ENCODE measurements at places on chromosomes 7 and 10.
A peak's percentile ranks its signal among the peaks of the same experiment; 100 is the strongest.

DNA sequence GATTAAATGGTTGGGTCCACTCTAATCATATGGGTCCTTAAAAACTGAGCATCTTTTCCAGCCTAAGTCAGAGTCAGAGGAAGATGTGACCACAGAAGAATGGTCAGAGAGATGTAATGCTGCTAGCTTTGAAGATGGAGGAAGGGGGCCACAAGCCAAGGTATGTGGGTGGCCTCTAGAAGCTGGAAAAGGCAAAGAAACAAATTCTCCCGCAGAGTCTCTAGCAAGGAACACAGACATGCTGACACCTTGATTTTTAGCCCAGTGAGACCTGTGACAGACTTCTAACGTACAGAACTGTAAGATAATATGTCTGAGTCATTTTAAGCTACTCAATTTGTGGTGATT, 1.5 kb upstream of the EXOC6 start:
- no peak for DNase-seq

DNA sequence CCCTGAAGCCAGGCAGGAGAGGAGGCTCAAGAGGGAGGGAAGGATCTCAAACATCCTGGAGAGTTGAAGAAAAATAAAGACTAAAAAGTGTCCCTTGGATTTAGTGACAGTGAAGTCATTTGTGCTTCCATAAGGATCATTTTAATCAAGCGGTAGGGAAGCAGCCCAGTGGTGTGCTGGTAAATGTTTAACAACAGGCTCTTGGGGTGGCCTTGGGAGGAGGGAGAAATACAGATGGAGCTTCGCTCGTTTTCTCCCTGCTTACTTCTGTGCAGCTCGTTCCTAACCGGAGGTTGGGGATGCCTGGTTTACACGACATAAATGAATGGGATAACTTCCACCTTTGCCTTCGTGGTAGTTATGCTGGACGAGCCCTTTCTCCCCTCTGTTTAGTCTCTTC, 140.0 kb downstream of the CAMK1D start:
- DNase-seq: no peak

GRCh38 chr10:62085404-62085803, 183.2 kb downstream of the RTKN2 start:
- DNase-seq: no peak

- no peak for DNase-seq
Measured at GRCh38 chr10:28714401-28715053, 37.2 kb downstream of the BAMBI start.

GRCh38 chr7:63070696-63071095, 928.0 kb upstream of the ZNF722 start:
- DNase-seq: no peak

GRCh38 chr10:16752099-16752498, 65.1 kb downstream of the RSU1 start:
- DNase-seq: no peak

DNA sequence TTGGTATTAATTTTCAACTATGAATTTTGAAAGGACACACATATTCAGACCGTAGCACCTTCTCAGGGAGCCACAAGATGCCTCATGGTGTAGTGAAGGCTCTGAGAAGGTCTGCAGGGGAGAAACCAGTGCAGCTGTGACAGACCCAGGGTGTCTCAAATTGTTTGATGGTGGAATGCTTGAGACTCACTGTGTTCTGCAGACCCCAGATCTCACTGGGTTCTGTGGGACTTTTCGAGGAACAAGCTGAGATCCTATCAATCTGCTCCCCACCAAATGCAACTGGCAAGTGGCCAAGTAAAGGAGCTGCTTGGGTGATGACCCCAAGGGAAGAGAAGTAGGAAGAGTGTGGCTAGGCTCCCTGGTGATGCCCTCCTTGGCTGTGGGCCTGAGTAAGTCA, 130.5 kb upstream of the UNC5B start:
- DNase-seq: no peak

DNA sequence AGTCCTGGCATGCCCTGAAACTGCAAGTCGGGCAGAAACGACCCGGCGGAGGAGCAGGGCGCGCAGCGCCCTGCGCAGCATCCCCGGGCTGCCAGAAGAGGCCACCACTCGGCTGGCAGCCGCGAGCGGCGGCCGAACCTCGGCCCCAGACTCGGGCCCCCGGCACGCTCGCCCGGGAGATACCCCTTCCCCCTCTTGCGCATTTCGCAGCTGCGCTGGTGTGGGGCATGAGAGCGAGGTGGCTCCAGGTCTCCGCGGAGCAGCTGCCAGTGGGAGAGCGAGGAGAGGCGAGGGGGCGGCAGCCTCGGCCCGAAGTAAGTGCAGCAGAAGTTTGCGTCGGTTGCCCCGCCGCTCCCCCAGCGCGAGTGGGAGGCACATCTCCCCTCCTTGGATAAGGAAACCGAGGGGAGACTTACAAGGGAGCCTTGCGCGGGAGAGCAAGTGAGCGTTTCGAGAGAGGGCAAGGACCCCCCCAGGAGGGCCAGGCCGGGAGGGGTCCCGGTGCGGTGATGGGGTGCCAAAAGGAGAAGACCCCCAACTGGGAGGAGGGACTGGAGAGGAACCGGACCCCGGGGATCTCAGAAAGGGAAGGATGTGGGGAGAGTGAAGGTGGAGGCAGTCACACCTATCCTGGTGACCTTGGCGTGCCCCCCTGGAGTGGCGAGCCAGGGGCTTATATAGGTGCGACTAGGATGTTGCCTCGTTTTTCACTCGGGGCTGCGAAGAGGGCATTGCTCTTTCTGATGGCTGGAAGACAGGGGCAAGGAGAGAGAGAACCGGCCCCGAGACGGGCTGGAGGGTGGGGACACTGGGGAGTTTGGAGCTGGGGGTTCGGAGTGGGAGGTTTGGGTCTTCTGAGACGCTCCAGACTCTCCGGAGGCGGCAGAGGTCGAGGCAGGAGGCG, 256.3 kb downstream of the OTUD1 start:
- no peak for DNase-seq

- no peak for DNase-seq
Measured at GRCh38 chr7:50648570-50649169, 83.5 kb upstream of the DDC start.

DNA sequence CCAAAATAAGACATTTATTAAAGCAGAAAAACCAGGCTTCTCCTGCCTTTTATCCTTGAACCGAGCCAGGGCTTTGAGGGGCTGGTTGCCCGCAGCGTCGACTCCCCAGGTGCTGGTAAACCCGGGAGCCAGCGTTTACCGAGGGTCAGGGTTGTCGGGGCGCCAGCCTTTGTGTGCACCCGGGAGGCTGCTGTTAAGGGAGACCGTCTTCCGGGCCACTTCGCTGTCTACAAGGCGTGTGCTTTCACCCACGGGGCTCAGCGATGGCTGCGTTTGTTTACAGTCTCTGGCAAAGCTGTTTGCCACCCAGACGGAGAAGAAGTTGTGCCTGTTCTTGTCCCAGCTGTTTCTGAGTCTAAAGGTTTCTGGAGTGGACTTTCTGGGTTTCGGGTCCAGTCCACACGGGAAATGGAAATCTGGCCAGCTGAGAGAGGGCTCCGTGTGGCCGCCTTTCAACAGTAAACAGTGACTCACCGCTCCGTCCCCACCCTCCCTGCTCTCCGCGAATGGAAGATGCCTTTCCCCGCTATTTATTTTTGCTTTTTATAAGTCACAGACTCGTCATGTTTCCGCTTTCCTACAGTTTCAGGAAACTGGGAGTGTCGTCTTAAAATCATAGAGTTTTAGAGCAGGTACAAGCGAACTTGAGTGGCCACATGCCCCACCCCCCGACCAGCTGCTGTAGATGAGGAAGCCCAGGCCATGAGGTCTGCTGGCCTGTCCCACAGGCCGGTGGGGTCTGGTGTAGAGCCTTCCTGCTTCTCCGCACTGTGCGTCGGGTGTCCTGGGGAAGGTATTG, 2.2 kb downstream of the MAFK start:
- DNase-seq: peak; percentile 89

- DNase-seq: peak; percentile 85
Measured at GRCh38 chr10:60816628-60817397, 38.5 kb downstream of the CDK1 start.

GRCh38 chr10:15725603-15726002, 5.9 kb upstream of the ITGA8 start:
- DNase-seq: peak; percentile 63

DNA sequence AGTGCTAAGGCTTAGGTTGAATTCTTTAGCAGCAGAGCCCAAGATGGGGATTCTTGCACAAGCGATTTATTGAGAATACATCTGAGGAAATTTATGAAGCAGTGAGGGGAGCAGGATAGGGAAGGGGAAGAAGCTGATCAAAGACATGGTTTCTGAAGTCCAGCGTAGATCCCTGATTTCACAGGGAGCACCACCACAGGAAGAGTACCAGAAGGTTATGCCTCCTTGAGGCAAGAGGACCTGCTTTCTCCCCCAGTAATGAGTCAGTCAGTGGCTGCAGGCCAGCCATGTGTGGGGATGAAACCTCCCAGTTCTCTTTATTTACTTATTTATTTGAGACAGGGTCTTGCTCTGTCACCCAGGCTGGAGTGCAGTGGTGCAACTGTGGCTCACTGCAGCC, 35.0 kb upstream of the CBLL1 start:
- no peak for DNase-seq

DNA sequence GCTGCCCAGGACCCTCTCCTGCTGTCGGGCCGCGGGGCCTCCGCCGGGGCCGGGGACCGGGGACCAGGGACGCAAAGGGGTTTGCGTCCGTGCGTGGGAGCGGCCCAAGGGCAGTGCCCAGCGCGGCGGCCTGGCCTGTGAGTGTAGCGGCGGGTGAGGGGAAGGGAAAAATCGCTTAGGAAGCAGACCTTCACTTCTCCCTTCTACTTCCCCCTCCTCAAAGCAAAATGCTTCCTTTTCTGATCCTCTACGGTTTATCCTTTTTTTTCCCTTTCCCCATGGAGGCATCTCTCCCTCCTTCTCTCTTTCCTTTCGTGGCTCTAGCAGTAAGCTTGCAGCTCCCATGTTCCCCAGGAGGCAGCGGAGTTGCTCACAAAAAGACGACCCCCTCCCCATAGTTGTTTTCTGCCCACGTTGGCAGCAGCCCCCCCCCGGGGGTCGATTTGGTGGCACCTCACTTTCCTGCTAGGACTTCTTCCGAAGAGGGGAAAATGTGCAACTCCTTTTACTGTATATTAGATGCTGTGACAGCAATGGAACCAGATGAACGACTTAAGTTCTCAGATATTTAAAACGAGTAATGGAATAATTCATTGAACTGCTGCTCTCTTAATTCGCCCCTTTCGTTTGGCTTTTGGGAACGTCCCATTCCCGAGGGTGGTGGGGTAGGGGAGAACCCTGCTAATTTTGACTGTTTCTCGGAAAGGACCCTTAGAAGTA, 724 bp downstream of the CAPZA2 start:
- DNase-seq: no peak

- DNase-seq: no peak
Measured at GRCh38 chr7:138595454-138595853, 105.7 kb downstream of the SVOPL start.

DNA sequence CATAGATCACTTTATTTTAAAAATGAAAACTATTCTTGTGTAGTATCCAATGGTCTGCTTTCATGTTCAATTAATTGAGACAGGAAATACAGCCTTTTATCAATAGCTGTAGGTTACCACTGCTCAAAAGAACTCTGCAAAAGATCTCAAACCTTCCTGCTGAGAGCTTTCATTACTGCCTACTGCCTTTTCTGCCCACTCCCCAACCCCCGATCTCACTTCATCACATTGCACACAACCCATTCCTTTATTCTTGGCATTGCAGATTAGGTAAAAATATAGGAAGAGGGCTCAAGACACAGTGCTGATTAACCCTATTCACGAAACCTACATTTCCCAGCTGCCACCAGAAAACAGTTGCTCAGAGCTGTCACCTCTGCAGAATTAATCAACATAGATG, 171.4 kb downstream of the BTAF1 start:
- DNase-seq: no peak

DNA sequence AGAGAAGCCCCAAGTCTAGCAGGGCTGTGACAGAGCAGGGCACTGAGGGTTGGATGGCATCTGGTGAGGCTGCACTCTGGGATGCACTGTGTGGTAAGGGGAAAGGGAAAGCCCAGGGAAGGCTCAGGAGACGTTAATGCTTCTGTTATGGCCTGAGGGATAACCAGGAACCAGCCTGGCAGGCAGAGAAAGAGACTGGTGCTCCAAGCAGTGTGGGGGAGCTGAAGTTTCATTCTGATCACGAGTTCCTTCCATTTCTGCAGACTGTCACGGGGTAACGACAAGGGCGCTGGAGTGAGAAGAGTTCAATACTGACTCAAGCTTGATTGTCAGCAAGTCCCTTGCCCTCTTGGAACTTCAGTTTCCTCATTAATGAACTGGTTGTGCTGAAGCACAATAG, 730.9 kb downstream of the GRID1 start:
- DNase-seq: no peak

DNA sequence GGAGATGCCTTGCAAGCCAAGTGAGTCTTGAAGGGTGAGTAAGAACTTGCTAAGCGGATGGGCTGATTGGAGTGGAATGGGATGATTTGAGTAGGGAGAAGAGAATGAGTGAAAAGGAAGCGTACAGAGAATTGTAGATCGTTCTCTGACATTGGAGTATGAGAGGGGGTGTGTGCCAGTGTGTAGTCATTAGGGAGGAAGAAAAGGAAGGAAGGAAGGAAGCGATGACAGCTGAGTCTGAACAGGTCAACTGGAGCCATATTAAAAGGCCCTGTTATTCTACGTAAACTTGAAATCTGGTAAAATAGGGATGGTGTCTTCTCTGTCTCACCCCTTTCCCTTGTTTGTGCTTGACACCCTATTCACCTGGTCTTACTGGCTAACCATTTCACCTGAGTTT, 55.1 kb downstream of the SLK start:
- no peak for DNase-seq

DNA sequence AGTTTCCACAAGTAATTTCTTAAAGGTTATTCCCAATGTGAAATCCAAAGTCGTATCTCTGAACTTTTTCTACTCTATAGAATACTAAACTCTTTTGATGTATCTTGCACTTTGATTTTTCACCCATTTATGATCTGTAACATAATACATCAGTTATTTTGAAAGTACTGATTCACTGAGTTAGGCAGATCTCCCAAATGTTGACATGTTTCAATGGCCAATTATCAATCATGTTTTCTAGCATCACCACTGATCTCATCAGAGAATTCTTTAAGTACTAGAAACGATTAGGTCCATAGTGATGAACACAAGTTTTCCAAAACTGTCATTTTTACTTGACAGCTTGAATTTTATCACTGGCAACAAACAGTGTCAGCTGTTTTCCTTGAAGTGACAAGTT, 119.0 kb downstream of the ATE1 start:
- DNase-seq: no peak

GRCh38 chr10:71263376-71263775, 51.0 kb downstream of the UNC5B start:
- no peak for DNase-seq

- peak; percentile 84 for DNase-seq
Measured at GRCh38 chr10:3045471-3046209, 21.7 kb upstream of the PFKP start.

- peak; percentile 85 for DNase-seq
Measured at GRCh38 chr10:125037145-125037877, 95.4 kb downstream of the ZRANB1 start.

GRCh38 chr10:72738486-72738885, 46.5 kb downstream of the MCU start:
- no peak for DNase-seq
